Myocyte (in vitro differentiated cells): ENCODE measurements at places on chromosomes 16 and 17.

DNA sequence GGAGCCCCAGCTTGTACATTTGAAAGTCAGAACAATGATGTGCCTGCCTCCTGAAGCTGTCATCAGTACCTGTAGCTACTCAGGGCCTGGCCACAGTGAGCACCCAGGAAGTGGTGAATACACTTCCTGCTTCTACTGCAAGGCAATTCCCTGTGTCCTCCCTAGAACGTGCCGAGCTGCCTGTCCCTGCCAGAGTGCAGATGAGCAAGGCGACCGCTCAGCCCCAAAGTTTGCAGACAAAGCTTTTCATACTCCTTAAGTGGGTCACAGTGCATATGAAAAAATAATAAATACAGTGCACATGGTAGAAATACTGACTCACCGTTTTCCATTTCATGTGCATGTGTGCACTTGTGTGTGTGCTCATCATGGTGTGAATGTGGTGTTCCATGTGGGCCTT lies 77.3 kb downstream of the MPRIP start:
- DNase-seq, result no peak

DNA sequence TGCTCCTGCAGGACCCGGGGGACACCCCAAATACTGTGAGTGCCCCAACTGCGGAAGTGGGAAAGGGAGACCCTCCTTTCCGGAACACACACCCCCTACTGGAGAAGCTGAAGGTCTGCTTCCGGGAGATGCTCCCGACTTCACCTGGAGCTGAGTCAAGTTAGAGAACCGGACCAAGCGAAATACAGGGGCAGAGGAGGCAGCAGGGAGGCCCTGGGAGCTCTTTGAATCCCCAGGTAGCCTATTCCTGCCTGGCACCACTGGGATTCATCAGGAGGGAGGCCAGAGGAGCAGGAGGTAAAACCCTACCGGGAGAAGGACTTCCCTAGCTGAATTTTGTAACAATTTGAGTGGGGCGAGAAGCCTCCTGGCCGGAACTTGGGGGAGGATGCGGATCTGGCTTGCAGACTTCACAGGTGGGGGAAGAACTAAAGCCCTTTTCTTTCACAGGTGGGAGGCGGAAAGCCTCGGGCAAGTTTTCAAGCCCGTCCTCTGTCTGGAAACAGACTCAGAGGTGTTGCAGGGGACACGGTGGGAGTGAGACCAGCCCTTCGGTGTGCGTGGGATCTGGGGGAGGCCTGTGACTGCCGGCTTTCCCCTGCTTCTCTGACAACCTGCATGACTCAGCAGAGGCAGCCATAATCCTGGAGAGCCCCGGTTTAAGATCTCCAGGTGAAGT lies 22.4 kb upstream of the TEKT1 start:
- no peak for DNase-seq

DNA sequence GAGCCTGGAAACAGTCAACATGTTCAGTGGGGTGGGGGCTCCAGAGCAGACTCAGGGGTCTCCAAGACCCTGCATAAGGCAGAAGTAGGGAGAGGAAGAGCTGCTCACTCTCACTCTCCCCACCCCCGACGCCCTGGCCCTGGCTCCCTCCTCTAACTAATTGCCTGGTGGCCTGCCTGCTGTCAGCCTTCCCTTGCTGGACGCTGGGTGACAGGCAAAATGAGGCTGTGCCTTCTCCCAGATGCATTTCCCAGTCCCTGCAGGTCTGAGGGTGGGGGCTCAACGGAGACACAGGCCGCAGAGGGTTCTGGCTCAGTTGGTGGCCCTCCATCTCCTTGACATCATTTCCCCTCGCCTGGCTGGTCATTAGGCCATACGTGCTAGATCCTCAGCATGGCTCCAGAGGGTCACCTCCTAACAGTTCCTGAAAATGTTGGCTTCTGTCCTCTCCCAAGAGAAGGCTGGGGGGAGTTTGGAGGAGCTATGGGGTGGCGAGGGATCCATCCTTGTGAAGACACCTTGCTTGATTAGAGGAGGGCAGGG lies 1.4 kb downstream of the FMNL1 start:
- peak; percentile 49 for DNase-seq

DNA sequence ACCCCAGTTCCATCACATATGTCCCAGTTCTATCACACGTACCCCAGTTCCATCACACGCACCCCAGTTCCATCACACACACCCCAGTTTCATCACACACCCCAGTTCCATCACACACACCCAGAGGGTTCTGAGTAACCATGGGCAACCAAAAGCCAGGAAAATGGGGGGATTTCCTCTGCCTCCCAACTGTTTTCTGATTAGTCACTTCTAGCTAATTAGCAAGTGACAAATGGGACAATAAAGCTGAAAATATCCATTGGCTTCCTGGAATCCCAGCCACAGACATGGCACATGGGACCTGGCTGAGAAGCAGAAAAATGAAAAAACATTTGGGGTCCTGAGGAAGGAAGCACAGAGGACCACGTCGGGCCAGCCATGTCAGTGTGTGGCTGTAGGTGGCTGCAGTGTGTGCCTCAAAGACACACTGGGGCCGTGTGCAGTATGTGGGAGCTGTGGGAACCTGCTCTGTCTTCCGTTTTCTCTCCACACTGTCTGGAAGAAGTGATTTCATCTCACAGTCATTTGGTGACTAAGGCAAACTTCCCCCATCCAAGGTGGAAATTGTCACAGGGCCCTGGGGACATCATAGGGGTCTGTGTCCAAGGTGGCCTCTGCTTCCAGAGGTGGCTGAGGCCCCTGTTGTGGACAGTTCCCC lies 106.7 kb downstream of the CMIP start:
- DNase-seq, result peak; percentile 54

GRCh38 chr17:28839221-28839620 lies 3.4 kb downstream of the FAM222B start:
- peak; percentile 8 for DNase-seq

DNA sequence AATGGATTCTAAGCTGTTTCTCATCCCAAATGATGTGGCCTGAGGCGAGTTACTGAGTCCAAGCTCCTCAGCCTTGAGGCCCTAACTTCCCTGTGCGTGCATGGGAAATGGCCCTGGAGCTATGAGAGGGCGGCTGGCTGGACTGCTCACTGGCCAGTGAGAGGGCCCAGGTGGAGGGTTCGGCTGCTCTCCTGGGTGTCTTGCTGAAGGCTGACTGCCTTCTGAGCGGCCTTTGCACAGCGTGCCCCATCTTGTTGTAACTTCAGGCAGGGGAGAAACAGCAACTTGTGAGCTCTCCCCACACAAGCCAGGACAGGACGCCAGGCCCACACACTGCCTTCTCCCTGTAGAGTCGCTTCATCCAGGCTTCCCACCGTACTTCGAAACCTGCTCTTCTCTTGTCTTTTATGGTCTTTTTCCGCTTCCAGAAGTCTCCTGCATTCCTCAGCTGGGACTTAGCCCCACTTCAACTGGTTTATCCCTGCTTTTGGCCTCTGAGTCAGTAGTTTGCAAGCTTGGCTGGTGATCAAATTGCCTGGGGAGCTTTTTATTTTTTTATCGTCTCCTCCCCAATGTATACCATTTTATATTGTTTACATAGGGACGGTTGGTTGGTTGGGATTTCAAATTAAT lies 13.3 kb downstream of the CDH3 start:
- peak; percentile 58 for DNase-seq

DNA sequence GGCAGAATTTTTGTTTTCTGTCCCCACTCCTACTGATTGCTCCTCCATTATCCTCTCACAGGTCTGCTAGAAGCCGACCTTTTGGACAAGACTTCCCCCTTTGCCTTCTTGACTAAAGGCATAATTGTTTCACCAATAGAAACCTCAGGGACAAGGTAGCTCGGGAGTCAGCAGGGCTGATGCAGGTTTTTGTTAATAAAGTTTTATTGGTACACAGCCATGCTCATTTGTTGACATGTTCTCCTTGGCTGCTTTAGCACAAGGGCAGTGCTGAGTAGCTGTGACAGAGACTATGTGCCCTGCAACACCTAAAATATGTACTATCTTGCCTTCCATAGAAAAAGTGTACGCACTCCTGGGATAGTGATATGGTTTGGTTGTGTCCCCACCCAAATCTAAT lies 271.6 kb downstream of the XYLT1 start:
- DNase-seq, result no peak

DNA sequence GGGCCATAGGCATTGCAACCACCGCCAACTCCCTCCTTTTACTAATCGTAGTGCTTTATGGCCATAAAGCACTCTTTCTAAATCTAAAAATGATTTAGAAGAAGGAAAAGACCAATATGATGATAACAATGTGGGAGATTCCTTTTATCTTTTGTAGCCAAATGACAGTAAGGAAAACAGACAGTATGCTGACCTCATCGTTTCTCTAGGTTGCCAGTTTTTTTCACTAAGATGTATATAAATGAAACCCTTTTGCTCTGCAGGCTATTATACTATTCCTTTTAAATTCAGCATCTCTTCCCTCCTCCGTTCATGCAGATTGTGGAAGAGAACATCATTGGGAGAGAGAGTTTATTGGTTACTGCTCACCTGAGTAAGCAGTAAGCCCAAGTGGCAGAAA lies 25.3 kb downstream of the OTOA start:
- no peak for DNase-seq

DNA sequence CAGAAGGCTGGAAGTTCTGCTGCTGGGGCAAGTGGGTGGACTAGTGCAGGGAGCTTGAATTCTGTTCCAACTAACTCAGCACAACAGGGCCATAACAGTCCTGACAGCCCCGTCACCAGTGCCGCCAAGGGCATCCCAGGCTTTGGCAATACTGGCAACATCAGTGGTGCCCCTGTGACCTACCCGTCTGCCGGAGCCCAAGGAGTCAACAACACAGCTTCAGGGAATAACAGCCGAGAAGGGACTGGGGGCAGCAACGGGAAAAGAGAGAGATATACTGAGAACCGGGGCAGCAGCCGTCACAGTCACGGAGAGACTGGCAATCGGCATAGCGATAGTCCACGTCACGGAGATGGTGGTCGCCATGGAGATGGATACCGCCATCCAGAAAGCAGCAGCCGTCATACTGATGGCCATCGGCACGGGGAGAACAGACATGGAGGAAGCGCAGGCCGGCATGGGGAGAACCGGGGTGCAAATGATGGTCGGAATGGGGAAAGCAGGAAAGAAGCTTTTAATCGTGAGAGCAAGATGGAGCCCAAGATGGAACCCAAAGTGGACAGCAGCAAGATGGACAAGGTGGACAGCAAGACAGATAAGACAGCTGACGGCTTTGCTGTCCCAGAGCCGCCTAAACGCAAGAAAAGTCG lies 9.4 kb upstream of the PSMC5 start:
- DNase-seq, result no peak

DNA sequence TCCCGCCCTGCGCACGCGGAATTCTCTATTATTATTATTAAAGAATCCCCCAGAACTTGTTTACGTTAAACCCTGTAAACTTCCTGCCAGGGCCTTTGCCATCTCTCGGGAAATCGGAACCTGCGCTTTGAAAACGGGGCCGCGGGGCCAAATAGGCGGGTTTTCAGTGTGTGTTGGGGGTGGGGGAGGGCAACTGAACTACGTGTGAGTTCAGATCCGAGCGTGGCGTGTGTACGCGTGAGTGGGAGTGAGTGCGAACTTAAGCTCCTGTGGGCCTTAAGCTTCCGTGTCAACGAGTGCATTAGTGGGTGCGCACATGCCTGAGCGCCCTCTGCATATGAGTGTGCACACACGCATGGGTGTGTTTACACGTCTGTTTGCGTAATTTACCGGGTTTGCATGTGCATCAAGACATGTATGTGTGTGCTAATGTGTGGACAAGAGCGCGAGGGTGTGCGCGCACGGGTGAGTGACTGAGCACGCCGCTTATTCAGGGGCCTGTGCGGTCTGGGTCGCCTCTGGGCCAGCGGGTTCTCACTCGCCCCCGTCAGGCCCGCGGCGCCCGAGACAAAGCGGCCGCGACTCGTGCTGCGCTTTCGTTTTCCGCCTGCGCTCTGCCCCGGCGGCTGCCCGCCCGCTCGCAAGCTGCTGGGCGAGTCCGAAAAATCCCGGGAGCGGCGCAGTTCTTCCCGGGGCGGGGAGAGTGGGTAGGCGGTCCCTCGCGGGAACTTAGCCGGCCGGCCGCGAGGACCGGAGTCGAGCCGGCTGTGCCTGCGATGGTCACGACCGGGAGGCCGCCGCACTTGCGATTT lies 1.2 kb upstream of the FOXF1 start:
- DNase-seq, result peak; percentile 37

DNA sequence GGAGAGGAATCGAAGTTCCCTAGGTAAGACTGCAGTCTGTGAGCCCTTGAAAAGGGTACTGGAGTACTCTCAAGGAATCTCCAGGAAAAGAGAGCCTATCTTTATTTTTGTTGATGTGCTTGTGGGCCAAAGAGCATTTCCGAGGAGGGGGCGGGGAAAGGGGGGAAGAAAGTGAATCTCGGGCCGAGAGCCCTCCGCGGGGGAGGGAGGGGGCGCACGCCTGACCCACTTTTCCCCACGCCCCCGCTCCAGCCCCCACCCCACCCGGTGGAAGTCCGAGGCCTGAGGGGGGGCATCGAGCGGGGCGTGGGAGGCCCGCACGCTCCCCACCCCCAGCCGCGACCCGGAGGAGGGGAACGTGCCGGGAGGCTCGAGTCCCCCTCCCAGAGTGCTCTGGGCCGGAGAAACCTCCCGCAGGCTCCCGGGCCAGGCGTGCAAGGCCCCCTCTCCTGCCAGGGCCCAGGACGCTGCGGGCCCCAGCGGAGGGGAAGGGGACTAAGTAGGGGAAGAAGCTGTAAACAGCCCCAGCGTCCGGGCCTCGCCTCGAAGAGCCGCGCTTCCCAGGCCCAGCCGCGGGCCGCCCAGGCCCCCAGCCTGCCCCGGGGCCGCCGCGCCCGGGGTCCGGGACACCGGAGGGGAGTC lies 444 bp downstream of the HELZ start:
- DNase-seq, result no peak

- peak; percentile 99 for DNase-seq
Observed at GRCh38 chr17:8153957-8154607, 1.9 kb upstream of the PER1 start.

- no peak for DNase-seq
Observed at GRCh38 chr16:80947239-80947638, 59.4 kb downstream of the CMC2 start.

DNA sequence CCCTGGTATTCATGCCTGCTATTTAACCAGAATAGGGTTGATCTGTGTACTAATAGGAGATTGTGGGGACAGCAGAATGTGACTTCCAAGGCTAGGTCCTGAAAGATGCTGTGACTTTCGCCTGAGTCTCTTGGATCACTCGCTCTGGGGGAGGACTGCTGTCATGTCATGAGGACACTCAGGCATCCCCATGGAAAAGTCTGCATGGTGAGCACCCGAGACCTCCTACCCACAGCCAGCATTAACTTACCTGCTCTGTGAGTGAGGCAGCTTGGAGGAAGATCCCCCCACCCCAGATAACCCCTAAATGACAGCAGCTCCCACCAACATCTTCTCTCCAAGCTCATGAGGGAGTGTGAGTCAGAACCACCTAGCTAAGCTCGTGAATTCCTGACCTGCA lies 30.3 kb upstream of the C16orf78 start:
- no peak for DNase-seq

GRCh38 chr17:35588196-35588920 lies 1.2 kb downstream of the AP2B1 start:
- peak; percentile 9 for DNase-seq

GRCh38 chr16:87844120-87844733 lies 25.1 kb downstream of the SLC7A5 start:
- no peak for DNase-seq

- DNase-seq, result no peak
Observed at GRCh38 chr16:17557949-17558348, 87.2 kb upstream of the XYLT1 start.
